ENCODE measurements at places on chromosomes 3 and 15.

GRCh38 chr3:185631508-185632206 is 45.6 kb downstream of the SENP2 start:
- DNase-seq, result no peak

DNA sequence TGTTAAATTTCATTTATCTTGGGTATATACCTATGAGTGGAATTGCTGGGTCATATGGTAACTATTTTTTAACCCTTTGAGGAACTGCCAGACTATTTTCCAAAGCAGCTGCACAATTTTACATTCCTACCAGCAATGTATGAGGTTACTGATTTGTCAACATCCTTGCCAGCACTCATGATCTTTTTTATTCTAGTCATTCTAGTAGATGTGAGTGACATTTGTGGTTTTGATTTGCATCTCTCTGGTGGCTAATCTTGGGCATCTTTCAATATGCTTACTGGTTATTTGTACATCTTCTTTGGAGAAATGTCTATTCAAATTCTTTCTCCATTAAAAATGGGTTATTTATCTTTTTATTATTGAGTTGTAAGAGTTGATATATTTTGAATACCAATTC is 21.3 kb upstream of the LRRC58 start:
- no peak for DNase-seq

- DNase-seq, result no peak
Observed at GRCh38 chr15:77571181-77571580, 61.5 kb downstream of the LINGO1 start.

GRCh38 chr3:105622169-105622568 is 246.6 kb downstream of the CBLB start:
- no peak for DNase-seq

DNA sequence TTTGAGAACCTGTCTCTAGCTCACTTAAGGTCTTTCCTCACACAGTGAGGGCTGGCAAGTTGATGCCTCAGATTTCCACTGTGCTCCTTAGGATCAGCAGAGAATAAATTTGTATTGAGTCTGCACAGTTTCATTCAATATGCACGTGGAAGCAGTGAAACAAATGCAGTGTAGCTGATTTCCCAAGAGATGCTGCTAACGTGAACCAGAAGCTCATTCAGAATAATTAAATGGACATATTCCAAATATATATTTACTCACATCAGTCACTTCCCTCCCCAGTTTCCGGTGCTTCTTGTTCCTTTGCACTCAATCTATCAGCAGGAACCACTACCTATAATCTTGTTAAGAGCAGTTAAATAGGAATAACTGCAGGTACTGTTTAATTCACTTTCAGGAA is 86.1 kb downstream of the UNC13C start:
- DNase-seq, result no peak

DNA sequence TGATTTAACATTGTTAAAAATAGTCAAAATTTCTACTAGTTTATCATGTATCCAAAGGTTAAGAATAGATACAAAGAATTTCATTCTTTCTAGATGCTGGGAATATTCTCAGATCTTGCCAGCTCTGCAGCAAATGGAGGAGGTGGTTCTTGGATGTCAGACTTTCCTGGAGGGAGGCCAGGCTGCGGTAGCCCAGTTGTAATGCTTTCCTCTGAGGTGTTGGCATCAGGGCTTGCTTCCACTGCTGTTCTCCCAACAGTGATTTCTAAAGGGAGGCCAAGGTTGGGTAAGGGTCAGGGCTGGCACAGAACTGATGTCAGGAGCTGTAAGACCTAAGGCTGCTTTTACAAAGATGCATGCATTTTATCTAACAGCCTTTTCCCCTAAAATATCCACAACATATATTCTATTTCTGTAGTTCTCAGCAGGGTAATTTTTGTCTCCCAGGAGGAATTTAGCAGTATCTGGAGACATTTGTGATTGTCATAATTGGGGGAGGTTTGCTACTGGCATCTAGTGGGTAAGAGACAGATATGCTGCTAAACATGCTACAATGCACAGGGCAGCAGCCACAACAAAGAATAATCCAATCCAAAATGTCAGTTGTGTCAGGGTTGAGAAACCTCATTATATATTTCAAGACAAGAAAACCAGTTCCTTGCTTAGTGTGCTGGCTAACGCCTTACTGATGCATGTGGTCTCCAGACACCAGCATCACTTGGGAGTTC is 42.0 kb upstream of the SPTSSB start:
- no peak for DNase-seq

DNA sequence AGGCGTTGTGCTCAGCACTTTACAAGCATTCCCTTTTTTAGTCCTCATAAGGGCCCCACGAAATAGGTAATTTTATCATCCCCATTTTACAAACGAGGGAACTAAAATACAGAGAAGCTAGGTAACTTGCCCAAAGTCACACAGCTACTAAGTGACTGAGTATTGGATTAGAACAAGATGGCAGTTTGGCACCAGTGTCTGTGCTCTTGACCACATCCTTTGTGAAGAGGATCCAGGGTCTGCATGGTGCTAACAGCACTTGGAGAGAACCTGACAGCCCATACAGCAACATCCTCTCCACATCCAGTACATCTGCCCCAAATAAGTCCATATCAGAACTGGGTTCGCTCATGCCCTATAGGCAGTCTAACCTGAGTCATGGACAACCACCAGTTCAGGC is 21.8 kb upstream of the DAPK2 start:
- DNase-seq, result no peak

- DNase-seq, result no peak
Observed at GRCh38 chr15:66622591-66623022, 56.8 kb upstream of the LCTL start.

DNA sequence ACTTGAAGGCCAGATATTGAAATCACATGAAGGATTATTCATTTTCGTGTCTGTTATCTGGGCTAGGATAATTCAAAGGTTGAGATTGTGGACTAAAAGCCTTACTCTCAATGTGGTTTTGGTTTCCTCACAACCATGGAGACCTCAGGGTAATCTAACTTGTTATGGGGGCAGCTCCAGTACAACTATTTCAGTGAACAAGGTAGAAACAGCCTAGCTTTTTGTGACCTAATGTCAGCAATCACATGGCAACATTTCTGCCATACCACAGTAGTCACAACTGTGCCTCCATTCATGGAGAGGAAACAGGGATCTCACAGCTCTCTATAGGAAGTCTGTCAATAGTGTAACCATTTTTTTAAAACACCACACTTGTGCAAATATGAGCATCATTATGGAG is 62.4 kb upstream of the RARB start:
- no peak for DNase-seq

DNA sequence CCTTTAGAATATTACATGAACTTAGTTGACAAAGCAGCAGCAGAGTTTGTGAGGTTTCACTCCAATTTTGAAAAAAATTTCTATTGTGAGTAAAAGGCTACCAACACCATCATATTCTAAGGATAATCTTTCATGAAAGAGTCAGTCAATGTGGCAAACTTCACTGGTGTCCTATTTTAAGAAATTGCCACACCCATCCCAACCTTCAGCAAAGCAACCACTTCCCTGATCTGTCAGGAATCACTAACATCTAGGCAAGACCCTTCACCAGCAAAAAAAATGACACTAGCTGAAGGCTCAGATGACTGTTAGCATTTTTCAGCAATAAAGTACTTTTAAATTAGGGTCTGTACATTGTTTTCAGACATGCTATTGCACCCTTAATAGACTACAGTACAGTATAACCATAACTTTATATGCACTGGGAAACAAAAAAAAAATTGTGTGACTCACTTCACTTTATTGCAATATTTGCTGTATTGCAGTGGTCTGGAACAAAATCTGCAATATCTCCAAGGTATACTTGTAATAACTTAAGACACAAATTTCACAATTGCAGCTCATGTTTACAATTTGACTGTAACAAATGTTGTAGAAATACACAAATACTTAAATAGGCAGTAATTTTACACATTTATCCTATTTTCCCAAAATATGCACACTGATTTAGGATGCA is 38.9 kb upstream of the ALCAM start:
- no peak for DNase-seq

GRCh38 chr15:68578175-68578979 is 416 bp upstream of the CORO2B start:
- DNase-seq, result peak; percentile 71

DNA sequence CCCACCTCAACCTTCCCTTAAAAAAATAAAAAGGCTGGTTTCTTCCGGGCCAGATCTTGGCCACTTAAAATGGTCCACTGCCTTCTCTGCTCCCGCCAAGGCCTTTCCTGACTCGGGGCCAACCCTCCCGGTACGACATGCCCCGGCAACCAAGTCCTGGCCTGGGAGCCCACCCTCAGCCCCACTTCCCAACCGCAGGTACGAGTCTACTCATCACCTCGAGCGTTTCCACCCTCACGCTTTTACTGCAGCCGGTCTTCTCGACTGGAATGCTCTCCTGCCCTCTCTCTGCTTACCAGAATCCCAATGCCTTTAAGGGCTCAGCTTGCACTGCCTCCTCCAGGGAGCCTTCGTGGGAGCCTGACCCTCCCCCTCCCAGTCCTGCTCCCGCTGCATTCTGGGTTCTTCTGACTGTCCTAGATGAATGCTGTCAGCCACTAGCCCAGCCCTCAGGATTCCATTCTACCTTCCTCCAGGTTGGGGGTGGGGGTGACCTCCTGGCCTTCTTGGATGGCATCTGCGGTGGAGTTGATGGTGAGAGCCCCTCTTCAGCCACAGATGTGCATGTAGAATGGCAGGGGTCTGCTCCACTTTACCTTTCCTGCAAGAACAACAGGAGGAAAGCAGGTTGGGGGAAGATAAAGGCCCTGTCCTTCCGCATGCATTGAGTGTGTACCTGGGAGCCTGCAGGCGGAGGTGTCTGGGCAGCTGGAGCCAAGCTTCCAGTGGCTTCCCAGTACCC is 1.1 kb upstream of the CSRNP1 start:
- peak; percentile 49 for DNase-seq

DNA sequence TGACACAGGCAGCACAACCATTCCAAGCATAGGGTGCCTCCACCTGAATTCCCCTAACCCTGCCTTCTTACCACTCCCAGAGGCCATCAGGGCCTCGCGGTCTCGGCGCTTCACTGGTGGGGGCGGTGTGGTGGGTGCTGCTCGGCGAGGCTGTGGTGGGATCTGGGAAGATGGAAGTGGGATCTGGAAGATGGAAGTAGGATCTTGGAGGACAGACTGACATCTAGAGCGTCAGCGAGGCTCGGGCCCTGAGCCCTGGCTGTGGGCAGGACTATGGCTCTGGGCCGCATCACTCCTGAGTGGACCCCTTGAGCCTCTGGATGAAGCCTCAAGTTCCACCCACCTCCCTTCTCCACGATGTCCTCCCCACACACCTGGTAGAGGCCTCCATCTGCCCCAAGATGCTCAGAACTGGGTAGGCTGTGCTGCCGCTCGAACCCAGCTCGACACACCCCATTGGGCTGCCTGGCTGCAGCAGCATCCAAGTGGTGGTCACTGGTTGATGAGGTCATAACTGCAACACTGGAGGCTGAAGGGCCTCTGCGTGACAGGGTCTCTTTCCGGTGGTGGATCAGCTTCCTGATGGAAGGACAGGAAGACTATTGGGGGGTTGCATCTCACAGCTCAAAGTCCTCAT is 3.6 kb downstream of the NCKIPSD start:
- no peak for DNase-seq

DNA sequence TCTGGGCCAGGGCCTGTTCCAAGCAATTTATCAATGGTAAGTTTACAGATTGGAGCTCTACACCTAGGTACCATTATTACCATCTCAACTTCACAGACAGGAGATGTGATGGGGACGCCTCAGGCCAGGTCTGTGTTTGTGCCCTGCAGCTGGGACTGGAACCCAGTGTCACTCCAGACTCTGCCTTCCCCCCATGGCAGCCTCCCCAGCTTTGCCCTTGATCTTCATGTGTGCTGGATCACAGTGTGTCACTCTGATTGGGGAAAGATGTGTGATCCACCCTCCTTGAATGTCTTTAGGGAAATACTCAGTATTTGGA is 59.6 kb downstream of the MGLL start:
- no peak for DNase-seq

- no peak for DNase-seq
Observed at GRCh38 chr15:34292621-34293020, 45.0 kb downstream of the SLC12A6 start.

Data from nephron progenitor cell (in vitro differentiated cells).